ENCODE measurements at places on chromosomes 3 and 15.

DNA sequence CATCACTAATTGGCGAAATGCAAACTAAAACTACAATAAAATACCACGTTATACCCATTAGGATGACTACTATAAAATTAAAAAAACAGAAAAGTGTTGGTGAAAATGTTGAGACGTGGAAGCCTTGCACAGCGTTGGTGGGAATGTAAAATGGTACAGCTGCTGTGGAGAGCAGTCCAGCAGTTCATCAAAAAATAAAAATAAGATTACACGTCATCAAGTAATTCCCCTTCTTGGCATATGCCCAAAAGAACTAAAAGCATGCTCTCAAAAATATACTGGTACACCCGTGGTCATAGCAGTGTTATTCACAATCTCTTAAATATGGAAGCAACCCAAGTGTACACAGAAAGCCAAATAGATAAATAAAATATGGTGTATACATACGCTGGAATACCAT is 71.8 kb upstream of the NDN start:
- DNase-seq: no peak

DNA sequence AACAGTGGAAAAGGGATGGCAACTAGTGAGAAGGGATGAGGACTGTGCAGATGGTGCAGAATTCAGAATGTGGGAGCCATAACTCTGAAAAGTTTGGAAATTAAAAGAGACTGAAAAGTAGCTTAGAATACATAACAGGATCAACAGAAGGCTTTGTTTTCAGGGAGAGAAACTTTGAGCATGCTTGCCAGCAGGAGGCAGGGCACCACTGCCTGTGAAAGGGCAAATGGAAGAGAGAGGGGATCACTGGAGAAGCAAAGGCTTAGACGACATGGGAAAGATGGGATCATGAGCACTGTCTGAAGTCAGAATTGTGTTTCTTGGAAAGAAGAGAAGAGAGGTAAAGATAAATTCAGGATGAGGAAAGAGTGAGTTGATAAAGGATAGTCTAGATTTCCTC is 99.6 kb downstream of the ABI3BP start:
- no peak for DNase-seq

- DNase-seq: no peak
Measured at GRCh38 chr15:41987246-41987924, 15.0 kb upstream of the EHD4 start.

DNA sequence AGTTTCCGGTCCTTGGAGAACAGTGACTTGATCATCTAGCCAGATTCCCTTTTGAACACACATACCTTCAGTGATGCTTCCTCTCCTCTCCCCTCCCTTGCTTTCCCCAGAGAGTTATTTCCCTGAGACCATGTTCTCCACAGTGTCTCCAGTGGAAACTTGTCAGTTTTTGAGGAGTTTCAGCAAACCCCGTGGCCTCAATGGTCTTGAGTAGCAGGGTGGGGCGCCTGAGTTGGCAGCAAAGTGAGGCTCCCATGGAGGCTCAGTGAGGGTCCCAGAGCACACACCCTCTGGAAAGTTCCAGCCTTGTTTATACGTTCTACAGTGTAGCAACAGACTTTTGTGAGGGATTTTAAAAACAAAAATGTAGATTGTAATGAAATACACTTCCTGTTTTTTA is 135.1 kb downstream of the LRRC28 start:
- DNase-seq: no peak

DNA sequence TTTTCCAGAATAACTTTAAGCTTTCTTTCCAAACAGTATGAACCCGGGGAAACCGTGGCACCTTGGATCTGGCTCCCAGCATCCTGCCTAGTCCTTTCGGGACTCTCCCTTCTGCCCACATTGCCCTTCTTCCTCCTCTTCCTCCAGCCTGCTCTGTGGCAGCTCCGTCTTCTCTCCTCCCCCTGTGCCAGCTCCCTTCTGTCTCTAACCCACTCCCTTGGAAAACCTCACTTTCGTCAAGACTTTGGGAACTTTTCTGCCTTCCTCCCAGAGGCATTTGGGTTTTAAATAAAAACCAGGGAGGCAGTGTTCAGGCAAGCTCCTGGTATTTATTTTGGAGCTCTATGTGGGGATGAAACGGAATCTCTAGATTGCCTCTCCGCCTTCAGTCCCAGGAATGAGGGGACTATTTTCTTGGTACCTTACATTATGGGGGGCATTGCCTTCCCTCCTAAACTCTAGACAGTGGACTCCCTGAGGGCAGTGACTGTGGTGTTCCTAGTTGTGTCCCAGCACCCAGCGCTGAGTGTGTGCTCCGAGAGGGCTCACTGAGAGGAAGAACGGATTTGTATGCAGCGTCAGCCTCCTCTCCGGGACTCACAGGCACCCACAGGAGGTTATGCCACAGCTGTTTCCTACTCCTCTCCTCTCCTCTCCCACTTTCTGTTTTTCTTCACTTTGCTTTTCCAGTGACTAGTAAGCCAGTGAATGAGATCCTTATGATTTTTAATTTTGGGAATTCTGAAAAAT is 105.4 kb upstream of the MRPS22 start:
- DNase-seq: no peak

DNA sequence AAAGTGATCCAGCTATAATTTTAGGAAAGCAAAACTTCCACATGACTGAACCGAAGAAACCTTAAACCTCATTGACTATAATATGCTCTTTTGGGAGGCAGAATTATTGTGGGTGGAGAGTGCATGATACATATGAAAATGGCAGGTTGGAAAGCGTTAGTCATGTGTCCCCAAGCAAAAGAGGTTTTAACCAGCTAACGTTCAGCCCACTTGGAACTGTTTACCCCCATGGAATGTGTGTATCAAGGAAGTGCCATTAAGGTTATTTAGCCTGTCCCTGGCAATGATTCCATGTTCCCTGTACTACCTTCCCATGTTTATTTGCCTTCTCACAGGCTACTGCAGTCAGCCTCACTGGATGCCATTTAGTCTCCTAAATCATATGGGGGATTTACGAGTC is 44.1 kb upstream of the LRRC58 start:
- no peak for DNase-seq

- no peak for DNase-seq
Measured at GRCh38 chr15:98850961-98851572, 156.5 kb downstream of the PGPEP1L start.

DNA sequence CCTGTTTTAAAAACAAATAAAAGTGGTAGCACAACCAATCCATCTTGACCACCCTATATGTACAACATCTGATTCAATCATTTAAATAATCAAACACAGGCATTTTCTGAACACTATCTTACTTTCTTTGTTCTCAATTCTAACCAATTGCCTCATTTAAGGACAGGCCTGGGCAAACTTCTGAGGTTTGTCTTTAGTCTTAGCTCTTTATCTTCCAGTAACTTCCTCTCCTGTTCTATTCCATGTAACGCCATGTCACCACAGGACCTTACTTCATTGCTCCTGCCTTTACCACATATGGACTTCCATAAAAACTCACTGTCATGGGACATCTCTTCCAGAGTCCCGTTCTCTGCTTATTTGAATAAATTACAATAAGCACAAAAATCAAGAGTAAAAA is 14.9 kb downstream of the HDGFL3 start:
- DNase-seq: no peak

- no peak for DNase-seq
Measured at GRCh38 chr3:143576568-143577270, 271.5 kb downstream of the SLC9A9 start.

GRCh38 chr3:151593928-151594327 is 133.1 kb upstream of the IGSF10 start:
- no peak for DNase-seq

All from GM12891 (cell line).